ENCODE measurements at places on chromosomes 16 and 17. TPM values are rescaled to one million over a fixed set of nuclear protein-coding genes. Genes with fewer than 3 reads are reported as not detected.

Gene PLA2G10
- total RNA-seq = 0.94 TPM

- no peak for DNase-seq
Measured at GRCh38 chr17:12592941-12593340, 72.7 kb upstream of the MYOCD start.

Gene RAB11FIP4
- total RNA-seq = 65.1 TPM

GRCh38 chr17:40463122-40463550 lies 19.9 kb downstream of the IGFBP4 start:
- DNase-seq = peak; percentile 53

GRCh38 chr16:1182316-1182671 lies 29.4 kb downstream of the CACNA1H start:
- no peak for DNase-seq

DNA sequence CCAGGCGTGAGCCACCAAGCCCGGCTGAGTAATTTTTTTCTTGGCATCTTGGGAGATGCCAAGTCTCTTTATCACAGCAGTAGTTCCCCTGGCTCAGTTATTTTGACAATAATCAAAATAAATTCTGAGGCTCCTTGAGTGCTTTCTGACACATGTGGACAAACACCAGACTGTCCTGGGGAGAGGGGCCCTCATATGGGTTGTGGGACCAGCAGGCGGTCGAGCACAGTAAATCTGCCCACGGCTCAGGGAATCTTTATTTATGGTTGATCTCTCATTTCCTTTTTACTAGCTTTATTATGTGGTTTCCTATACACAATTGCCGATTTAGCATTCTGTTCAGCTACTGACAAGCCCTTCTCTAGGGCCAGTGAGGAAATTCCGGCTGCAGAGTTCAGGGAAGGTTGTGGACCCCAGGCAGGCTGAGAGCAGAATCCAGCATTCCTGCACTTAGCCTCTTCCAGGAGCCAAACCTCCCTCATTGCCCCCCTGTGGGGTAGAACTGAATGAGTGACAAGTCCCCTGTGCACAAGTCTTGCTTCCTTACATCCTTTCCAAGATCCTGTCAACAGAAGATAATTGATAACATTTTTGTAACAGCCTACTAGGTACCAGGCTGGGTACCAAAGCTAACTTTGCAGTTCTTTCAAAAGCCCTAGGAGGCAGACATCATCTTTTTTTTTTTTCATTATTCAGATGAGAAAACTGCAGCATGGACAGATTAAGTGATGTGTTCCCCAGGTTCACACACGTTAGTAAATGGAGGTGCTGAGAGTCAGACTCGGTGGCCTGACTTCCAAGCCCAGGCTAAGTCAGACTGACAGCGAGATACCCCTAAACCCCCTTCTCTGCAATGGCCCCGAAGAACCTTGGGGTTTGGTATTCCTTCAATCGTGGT lies 40.2 kb downstream of the HS3ST3B1 start:
- DNase-seq = no peak

DNA sequence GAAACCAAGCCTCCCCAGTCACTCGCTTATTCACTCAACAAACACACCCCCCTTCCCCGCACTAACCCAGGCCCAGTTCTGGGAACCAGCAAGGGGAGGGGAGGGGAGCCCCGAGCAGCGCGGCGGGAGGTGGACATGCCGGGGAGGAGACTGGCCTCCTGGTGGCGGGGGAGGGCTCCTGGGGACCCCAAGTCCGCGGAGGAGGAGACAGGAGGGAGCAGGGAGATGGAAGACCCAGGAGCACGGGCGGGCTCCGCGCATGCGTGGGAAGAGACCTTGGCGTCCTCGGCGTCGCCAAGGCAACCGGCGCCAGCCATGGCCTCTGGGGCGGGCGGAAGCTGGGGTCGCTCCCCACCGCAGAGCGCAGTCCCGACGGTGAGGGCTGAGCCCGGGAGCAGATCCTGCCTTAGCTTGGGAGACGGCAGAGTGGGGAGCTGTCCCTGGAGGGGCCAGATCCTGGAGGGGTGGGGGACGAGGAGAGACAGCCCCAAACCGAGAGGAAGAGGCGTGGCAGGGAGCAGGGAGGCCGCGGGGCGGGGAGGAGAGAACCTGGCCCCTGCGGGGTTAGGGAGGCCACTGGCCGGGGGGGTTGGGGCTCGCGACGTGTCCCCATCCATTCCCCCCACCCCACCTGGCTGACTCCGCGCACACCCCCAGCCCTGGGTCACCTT lies at the start of gene PRR29:
PRR29 (plus strand) TSS at position 302 of the 671 bp plus-strand sequence; CDS start at position 316, 14 bp downstream.
- DNase-seq = peak; percentile 92

Gene SDR42E2
- total RNA-seq = 0.08 TPM

GRCh38 chr17:51801626-51802025 lies 356.9 kb downstream of the CA10 start:
- no peak for DNase-seq

DNA sequence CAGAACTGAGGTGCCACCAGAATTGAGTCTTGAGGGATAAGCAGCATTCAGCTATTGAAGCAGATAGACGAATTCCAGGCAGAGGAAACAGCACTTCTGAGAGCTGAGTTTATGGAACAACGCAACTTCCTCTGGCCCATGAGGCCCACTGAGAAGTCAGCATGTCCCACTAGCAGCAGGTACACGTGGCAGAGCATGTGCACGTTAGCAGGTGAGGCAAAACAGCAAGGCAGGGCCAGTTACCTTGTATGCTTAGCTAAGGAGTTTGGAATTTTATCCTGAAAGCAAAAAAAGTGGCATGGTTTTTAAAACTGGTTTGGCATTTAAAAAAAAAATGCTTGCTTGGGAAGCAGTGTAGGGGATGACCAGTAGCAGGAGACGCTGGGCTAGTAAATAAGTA lies 305.6 kb downstream of the CPPED1 start:
- no peak for DNase-seq

DNA sequence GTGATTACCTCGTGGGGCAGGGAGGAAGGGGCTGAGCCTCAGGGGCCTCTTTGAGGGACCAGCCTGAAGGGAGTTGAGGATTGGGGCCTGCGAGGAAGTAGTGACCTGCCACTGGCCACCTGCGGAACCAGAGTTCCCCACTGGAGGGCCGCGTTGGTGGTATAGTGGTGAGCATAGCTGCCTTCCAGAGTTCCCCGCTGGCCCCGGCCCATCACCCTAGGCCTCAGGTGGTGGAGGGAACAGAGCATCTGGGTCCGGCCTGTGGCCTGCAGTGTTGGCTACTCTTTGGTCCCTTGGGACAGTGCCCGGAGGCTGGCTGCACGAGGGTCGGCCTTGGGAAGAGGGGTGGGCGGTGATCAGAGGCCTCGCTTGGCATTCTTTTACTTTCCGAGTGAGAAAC lies 20.5 kb downstream of the MGAT5B start:
- peak; percentile 85 for DNase-seq

DNA sequence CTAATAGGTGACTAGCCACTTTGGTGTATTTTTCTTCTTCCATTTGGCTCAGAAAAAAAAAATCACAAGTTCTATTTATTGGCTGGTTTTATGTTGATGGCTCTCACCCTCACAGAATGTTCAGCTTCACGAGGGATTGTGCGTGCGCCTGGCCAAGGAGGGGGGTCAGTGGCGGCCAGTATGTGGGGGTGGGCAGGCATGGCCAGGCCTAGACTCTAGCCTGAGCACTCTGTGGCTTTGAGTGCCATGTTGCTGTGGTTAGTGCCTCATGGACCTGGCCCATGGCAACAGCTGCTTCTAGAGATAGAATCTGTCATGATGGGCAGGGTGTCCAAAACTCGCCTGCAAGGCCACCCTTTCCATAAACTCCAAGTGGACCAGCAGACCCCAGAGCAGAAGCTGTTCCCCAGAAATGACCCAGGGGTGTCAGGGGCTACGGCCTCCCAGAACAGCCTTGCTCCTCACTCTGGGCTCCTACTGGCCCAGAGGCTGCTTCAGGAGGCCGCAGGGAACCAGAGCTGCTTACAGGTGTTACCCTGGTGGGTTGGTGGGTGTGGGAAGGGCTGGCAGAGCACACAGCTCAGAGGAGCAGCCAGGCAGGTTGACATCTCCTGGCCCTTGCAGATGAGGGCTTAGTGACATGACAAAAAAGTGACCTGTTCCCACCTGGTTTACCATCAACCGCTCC lies 124.9 kb downstream of the SOCS1 start:
- DNase-seq = no peak

Gene HOXB5
- not detected for total RNA-seq

Gene ALOX12
- total RNA-seq = 0.66 TPM

DNA sequence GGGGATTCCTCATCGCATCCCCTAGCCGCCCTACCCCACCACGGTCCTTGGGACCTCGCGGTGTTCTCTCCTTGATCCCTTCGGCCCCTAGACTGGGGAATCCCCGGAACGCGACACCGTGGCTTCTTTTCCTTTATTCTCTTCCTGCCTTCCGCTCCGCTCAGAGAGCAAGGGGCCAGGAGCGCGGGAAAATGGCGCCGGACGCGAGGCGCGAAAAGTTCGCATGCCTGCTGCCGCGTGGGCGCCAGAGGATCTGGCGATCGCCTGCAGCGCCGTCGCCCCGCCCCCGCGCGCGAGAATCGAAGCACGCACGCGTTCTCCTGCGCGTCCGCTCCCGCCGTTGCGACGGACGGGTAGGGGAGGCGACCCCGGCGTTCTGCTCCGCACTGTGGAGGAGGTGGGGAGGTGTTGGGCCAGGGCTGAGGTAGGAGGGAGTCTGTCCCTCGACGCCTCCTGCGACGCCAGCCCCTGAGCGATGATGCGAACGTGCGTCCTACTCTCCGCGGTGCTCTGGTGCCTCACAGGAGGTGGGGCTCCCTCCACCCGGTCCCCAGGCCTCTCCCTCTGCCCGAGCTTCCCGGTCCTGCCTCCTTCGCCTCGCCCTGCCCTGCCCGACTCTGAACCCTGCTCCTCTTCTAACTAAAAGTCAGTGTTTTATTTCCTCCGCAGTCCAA lies at the start of gene ZPBP2:
ZPBP2 (plus strand) TSS at position 323 of the 674 bp plus-strand sequence; CDS start at position 476, 153 bp downstream.
- peak; percentile 58 for DNase-seq

DNA sequence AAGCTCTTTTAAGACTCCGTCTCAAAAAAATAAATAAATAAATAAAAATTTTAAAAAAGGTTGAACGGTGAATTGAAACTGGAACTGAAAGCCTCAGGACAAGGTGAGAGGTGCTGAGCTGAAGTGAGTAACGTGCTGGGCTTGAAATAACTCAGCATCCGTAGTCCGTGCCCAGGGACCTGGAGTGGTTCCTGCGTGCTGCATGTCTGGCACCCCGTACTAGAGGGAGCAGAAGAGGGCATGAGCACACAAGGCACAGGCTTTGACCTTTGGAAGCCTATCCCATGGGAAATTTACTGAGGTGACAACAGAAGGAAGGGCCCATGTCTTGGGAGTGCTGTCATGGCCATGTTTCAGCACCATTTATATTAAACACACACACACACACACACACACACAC lies 4.5 kb upstream of the MEIOB start:
- DNase-seq = no peak

DNA sequence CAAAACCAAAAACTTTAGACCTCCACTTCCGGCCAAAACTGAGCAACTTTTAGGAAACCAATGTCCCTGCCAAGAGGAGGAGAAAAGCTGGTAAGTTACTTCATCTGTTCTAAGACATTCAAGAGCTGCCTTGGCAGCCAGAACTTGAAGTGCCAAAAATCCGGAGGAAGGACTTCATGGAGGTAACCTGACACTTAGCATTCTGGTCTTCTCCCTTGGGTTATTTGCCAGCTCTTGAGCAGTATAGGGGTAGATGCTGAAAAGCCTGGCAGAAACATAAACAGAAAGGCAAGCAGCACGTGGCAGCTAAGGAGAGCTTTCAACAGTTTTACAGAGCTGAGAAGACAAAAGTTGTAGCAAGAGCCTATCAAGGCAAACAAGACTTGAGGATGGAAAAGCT lies 53.2 kb downstream of the CDYL2 start:
- DNase-seq = peak; percentile 25

Gene KRT20
- not detected for total RNA-seq

DNA sequence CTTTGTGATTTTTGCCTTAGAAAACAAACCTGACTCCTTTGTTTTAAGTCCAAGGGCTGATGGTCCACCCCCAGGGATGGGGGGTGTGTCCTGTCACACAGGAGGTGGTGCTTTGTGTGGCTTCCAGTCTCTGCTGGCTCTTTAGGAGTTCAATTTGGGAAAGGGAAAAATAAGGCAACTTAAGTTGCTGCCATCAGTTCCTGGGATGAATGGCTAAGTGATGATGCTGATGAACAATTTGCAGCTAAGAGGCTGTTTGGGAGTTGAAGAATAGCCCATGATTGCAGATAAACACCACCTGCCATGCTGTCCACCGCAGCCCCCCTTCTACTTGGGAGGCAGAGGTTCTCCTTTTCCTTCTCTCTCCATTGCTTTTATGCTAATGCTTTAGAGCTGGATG lies 40.2 kb downstream of the ARL4D start:
- DNase-seq = peak; percentile 34

DNA sequence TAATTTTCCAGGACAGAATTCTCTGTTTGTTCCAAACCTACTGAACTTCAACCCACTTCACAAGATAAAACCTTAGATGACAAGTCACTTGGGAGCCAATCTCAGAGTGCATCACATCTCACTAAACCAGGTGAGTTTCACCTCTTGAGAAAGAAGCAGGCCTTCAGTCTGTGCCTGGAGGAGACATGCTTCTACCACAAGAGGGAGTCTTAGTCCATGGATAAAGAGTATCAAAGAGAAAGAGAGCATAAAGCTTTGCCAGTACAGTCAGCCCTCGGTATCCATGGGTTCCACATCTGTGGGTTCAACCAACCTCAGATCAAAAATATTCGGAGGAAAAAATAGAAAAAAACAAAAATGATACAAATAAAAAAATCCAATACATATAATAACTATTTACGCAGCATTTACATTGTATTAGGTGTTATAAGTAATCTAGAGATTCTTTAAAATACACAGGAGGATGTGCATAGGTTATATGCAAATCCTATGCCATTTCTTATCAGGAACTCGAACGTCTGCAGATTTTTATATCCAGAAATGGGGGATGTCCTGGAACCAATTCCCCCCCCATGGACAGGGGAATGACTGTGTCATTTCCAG lies 37.7 kb downstream of the DUSP14 start:
- DNase-seq = peak; percentile 92

Gene TMEM204
- not detected for total RNA-seq

Gene DPEP3
- 18.4 TPM for total RNA-seq

DNA sequence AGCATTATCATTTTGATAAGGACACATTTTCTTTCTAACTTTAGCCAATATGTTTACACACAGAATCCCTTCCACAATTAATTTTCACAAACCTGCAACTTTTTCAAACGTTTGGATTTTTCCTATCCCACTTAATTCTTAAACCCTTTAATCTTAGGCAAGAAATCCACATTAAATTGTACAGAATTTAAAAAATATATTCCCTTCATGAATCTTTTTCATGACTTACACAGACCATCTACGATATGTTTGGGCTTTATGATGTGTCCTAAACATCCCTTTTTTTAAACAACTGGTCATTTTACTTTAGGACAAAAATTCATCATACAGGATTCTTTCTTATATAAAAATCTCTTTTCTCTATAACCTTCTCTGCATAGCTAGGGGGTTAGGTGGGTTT lies 241.5 kb upstream of the CNTNAP4 start:
- DNase-seq = peak; percentile 51

Gene ALDOA
- 1,113 TPM for total RNA-seq

Measured in GM23338 (cell line).